ENCODE measurements at places on chromosomes 3 and 15. TPM values are rescaled to one million over a fixed set of nuclear protein-coding genes. Genes with fewer than 3 reads are reported as not detected.

TMEM62 gene
- total RNA-seq, result 15.0 TPM

PLSCR2 gene
- not detected for total RNA-seq

TLR9 gene
- total RNA-seq, result 0.50 TPM

DNAH12 gene
- total RNA-seq, result not detected

FOXL2NB gene
- not detected for total RNA-seq

PRR20G gene
- total RNA-seq, result not detected

MYEF2 gene
- total RNA-seq, result 9.2 TPM

GOLGA6A gene
- total RNA-seq, result not detected

CEP70 gene
- total RNA-seq, result 5.7 TPM

FANCI gene
- 148 TPM for total RNA-seq

ISLR gene
- total RNA-seq, result not detected

LRTM1 gene
- total RNA-seq, result not detected

FGF7 gene
- not detected for total RNA-seq

MEIS2 gene
- total RNA-seq, result not detected

C3orf85 gene
- not detected for total RNA-seq

TKT gene
- 214 TPM for total RNA-seq

NPAP1 gene
- not detected for total RNA-seq

ZNF654 gene
- total RNA-seq, result 14.5 TPM

SSUH2 gene
- not detected for total RNA-seq

SERPINI2 gene
- not detected for total RNA-seq

CAV3 gene
- total RNA-seq, result not detected

All from activated CD8-positive, alpha-beta memory T cell treated with anti-CD3 and anti-CD28 coated beads for 36 hours (primary cell).